ENCODE measurements at places on chromosomes 1 and 21.

GRCh38 chr1:208077232-208078075 is 166.5 kb upstream of the CD34 start:
- no peak overlapping the region for H3K4me3 ChIP-seq
- H3K27ac ChIP-seq = peak overlapping the region; percentile 29
- peaks cover 38% of the 10 kb centered on the region for H3K36me3 ChIP-seq
- no peaks in the 10 kb centered on the region for H3K27me3 ChIP-seq
- DNase-seq = no peak

GRCh38 chr1:67766141-67766978 is 66.9 kb downstream of the GNG12 start:
- H3K4me1 ChIP-seq = peaks cover 10% of the 10 kb centered on the region
- H3K27me3 ChIP-seq = no peaks in the 10 kb centered on the region
- H3K4me3 ChIP-seq = peak overlapping the region; percentile 13
- DNase-seq = no peak

DNA sequence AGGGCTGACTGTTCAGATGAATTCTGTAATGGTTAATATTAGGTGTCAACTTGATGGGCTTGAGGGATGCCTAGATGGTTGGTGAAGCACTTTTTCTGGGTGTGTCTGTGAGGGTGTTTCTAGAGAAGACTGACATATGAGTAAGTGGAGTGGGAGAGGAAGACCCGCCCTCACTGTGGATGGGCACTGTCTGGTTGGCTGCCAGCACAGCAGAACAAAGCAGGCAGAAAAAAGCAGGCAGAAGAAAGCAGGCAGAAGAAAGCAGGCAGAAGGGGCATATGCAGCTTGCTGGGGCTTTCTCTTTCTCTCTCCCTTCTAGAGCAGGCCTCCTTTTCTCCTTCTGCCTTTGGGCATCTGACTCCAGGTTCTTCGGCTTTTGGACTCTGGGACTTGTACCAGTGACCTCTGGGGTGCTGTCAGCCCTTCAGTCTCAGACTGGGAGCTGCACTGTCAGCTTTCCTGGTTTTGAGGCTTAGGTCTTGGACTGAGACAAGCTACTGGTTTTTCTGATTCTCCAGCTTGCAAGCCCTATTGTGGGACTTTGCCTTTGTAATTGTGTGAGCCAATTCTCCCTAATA is 42.9 kb upstream of the CD2 start:
- H3K27me3 ChIP-seq = no peaks in the 10 kb centered on the region
- H3K27ac ChIP-seq = peak overlapping the region; percentile 57
- H3K4me1 ChIP-seq = peaks cover 37% of the 10 kb centered on the region
- DNase-seq = peak; percentile 49
- H3K4me3 ChIP-seq = no peak overlapping the region

DNA sequence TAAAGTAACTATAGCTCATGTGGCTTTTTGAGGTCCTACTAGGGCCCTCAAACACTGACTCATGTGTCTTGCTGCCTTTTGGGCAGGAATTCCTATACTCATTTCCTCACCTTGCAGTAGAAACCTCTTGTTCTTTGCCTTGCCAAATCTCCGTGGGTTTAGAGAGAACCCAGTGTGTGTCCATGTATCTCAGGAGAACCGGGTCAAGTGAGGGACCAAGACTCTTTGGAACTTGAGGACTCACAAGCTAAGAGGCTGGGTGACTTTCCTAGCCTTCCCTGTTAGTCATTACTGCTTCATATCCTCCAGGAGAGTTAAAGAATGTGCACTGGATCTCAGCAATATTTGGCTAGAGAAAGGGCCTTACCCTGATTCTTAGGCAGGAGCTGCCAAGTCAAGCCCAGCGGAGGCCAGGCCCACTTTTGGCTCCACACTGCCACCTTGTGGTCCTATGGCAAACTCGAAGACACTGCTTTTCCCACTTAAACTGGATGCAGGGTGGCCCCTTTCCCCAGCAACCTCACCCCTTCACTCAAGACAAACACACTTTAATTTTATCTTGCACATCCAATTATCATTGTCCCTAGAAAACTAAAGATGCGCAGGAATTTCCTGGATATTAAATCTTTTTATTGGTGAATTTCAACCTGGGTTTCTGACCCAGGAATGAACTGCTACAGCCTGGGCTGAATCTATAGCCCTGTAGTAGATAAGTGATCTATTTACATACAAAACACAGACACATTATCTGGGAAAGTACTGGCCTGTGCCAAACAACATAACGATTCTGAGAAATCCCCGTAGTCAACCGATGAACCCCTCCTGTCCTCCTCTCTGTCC is 10.6 kb downstream of the AVPR1B start:
- DNase-seq = peak; percentile 83
- H3K27me3 ChIP-seq = peaks cover 19% of the 10 kb centered on the region
- H3K4me1 ChIP-seq = peaks cover 12% of the 10 kb centered on the region

GRCh38 chr1:109969146-109969829 is 15.3 kb upstream of the AHCYL1 start:
- H3K36me3 ChIP-seq = no peaks in the 10 kb centered on the region
- no peaks in the 10 kb centered on the region for H3K27me3 ChIP-seq
- DNase-seq = no peak
- peaks cover 6% of the 10 kb centered on the region for H3K4me1 ChIP-seq
- no peak overlapping the region for H3K4me3 ChIP-seq

DNA sequence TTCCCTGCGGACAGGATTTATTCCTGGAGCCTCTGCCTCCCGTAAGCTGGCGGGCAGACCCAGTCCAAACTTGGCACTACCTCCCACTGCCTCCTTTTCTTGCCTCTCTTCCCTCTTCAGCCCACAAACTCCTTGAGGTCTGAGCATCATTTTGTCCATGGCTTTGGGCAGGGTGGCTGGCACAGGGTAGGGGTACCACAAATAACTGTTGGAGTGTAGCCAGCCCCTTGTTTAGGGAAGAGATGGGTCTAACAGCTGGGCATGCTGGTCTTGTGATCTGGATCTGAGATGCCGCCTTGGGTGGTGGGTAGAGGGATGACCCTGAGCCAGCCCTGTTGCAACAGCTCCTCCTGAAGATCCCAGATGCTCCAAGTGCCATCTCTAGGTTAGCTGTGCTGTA is 71.4 kb upstream of the CLDN14 start:
- peaks cover 38% of the 10 kb centered on the region for H3K4me1 ChIP-seq
- DNase-seq = no peak
- H3K4me3 ChIP-seq = no peak overlapping the region
- H3K27ac ChIP-seq = no peak overlapping the region
- peaks cover 40% of the 10 kb centered on the region for H3K27me3 ChIP-seq

DNA sequence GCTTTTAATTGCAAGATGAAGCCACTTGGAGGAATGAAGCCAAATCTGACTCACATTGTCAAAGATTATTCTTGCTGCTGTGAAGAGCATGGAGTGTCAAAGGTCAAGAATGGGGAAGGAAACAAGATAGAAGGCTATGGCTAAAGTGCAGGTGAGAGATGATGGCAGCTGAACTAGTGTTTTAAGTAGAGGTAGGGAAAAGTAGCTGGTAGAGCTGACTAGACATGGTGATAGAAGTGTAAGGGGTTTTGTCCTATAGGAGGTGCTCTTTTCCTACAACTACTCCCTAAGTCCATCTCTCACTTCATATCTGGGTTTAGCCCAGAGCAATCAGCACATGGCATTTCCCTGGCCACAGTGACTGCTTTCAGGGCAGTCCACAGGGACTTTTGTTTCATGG is 11.8 kb downstream of the UBE2T start:
- H3K4me1 ChIP-seq = no peaks in the 10 kb centered on the region
- peaks cover 28% of the 10 kb centered on the region for H3K36me3 ChIP-seq
- H3K4me3 ChIP-seq = no peak overlapping the region

GRCh38 chr1:180029524-180030135 is 75.0 kb downstream of the CEP350 start:
- peaks cover 26% of the 10 kb centered on the region for H3K36me3 ChIP-seq
- H3K4me1 ChIP-seq = no peaks in the 10 kb centered on the region
- no peak overlapping the region for H3K27ac ChIP-seq
- no peaks in the 10 kb centered on the region for H3K27me3 ChIP-seq
- DNase-seq = no peak

GRCh38 chr1:187626056-187626455 is 797.3 kb downstream of the PLA2G4A start:
- no peaks in the 10 kb centered on the region for H3K27me3 ChIP-seq
- DNase-seq = no peak
- no peak overlapping the region for H3K27ac ChIP-seq
- no peak overlapping the region for H3K4me3 ChIP-seq
- no peaks in the 10 kb centered on the region for H3K36me3 ChIP-seq

DNA sequence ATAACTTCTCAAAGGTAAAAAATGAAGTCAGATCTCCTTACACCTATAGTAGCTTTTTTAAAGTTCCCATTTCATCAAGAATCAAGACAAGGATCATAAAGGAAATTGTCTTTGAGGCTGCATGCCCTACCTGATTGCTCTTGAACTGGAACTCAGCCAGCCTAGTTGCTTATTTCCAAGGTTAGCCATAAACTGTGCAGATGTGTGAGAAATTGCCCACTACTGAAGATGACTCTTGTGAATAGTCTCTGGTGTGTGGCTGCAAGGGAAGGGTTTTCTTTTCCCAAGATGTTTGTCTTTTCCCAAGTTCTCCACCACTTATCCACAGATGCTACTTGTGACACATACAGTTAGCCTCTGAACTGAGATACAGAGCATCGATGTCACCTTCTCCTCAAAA is 81.7 kb upstream of the DUSP10 start:
- peaks cover 33% of the 10 kb centered on the region for H3K27me3 ChIP-seq
- H3K4me1 ChIP-seq = no peaks in the 10 kb centered on the region
- no peak for DNase-seq
- H3K36me3 ChIP-seq = no peaks in the 10 kb centered on the region
- no peak overlapping the region for H3K27ac ChIP-seq
- no peak overlapping the region for H3K4me3 ChIP-seq

GRCh38 chr1:6914706-6915105 is 129.5 kb downstream of the CAMTA1 start:
- no peak overlapping the region for H3K4me3 ChIP-seq
- no peak overlapping the region for H3K27ac ChIP-seq

GRCh38 chr1:164337885-164338284 is 221.1 kb upstream of the PBX1 start:
- H3K27me3 ChIP-seq = peaks cover 3% of the 10 kb centered on the region
- H3K4me1 ChIP-seq = peaks cover 7% of the 10 kb centered on the region
- no peak for DNase-seq
- H3K4me3 ChIP-seq = no peak overlapping the region

DNA sequence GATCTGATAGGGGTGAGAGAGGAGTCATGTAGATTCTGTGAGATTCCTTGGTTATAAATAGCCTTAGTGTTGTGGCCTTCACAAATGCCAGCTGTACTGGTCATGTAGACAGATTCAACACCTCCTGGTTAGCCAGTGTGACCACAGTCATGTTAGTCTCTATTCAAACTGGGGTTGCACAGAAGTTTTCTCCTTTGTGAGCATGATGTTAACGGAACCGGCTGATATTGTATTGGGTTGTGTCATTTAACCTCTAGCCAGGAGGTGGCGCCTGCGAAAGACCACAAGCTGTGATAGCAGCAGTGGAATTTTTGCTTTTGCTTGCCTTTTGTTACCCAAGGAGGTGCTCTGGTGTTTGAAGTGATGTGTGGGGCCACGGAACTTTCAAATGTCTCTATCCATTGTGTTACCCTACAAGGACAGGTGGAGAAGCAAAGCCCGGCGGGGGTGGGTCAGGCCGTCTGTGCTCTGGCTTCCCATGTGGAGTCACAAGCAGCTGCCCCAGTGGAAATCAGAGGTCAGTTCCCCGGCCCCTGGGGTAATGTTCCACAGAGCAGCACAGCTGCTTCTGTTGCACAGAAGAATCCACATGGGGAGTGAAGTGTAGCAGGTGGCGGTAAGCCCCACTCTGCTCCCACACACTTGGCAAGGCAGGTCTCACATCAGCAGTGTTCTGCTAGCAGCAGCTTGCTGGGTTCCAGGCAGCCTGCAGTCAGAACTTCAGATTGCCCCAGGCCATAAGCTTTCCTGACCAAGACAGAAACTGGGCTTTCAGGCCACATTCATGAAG is 112.6 kb downstream of the ADAMTS1 start:
- H3K4me1 ChIP-seq = peaks cover 4% of the 10 kb centered on the region
- no peak for DNase-seq
- H3K27ac ChIP-seq = no peak overlapping the region
- no peak overlapping the region for H3K4me3 ChIP-seq

DNA sequence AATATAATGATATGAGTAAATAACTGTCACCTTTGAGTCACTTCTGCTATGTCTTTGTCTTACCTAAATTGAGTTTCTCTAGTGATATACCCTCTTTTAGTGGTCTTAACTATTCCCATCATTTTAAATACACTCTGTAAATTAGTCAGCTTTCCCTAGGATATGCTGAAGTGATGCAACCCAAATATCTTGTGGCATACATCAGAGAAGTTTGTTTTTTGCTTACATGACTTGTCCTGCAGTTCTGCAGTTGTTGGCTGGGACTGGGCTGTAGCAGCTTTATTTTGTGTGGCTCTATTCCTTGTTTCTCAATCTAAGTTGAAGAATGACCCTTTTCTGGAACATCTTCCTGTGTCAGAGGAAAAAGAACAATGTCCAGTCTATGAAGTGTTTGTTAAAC is 76.4 kb downstream of the TTC3 start:
- DNase-seq = no peak
- no peak overlapping the region for H3K4me3 ChIP-seq
- no peak overlapping the region for H3K27ac ChIP-seq

GRCh38 chr1:207069858-207070506 is 16.9 kb downstream of the PFKFB2 start:
- H3K4me3 ChIP-seq = no peak overlapping the region
- no peak for DNase-seq
- H3K36me3 ChIP-seq = peaks cover 33% of the 10 kb centered on the region

GRCh38 chr1:85445906-85446305 is 19.1 kb downstream of the DDAH1 start:
- DNase-seq = no peak
- H3K4me3 ChIP-seq = no peak overlapping the region
- peaks cover 4% of the 10 kb centered on the region for H3K36me3 ChIP-seq
- H3K27ac ChIP-seq = no peak overlapping the region

GRCh38 chr1:209546390-209547085 is 37.0 kb upstream of the CAMK1G start:
- no peak for DNase-seq
- no peak overlapping the region for H3K4me3 ChIP-seq
- peaks cover 23% of the 10 kb centered on the region for H3K4me1 ChIP-seq
- H3K27me3 ChIP-seq = peaks cover 13% of the 10 kb centered on the region
- H3K36me3 ChIP-seq = no peaks in the 10 kb centered on the region

All from type B pancreatic cell (in vitro differentiated cells).